ENCODE measurements at places on chromosomes 12 and 14. TPM values are rescaled to one million over a fixed set of nuclear protein-coding genes. Genes with fewer than 3 reads are reported as not detected.

GRCh38 chr14:38044710-38045109, 163.0 kb upstream of the SSTR1 start:
- DNase-seq: no peak

DNA sequence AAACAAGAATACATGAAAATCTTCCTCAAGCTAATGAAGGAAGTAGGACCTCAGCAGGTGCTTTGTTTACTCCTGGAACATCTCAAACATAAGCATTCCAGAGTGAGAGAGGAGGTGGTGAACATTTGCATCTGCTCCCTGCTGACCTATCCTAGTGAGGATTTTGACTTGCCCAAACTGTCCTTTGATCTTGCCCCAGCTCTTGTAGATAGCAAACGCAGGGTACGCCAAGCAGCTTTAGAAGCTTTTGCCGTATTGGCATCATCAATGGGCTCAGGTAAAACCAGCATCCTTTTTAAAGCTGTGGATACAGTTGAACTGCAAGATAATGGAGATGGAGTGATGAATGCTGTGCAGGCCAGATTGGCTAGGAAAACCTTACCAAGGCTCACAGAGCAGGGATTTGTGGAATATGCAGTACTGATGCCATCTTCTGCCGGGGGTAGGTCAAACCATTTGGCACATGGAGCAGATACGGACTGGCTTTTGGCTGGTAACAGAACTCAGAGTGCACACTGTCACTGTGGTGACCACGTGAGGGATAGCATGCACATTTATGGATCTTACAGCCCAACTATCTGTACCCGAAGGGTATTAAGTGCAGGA, 1.9 kb downstream of the TOGARAM1 start:
- peak; percentile 56 for DNase-seq

DNA sequence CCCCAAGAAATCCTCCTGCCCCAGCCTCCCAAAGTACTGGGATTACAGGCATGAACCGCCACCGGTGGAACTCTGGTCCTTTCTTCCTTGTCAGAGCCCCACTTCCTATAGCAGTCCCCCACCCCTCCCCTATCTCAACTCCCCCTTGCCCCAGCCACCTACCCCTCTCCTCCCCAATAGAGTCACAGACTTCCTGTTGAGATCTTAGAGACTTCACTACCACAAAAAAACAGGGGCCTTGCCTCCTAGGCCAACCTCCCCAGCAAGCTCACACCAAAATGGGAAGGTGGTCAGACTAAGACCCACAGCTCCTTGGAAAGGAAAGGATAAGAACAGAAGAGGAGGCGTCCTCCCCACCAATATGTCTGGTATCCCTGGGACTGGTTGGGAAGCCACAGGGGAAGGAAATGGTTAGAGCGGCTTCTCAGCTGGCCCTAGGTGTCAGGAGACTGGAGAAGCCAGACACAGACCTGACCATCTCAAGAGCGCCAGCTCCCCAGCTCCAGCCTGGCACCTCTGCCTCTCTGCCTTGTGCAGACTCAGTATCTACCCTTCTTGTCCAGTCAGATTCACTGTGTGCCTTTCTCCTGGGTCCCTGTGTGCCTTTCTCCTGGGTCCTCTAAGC, 8.5 kb downstream of the ITGB7 start:
- DNase-seq: no peak

Gene OR4K13
- not detected for total RNA-seq

Gene ITGA7
- 65.4 TPM for total RNA-seq

DNA sequence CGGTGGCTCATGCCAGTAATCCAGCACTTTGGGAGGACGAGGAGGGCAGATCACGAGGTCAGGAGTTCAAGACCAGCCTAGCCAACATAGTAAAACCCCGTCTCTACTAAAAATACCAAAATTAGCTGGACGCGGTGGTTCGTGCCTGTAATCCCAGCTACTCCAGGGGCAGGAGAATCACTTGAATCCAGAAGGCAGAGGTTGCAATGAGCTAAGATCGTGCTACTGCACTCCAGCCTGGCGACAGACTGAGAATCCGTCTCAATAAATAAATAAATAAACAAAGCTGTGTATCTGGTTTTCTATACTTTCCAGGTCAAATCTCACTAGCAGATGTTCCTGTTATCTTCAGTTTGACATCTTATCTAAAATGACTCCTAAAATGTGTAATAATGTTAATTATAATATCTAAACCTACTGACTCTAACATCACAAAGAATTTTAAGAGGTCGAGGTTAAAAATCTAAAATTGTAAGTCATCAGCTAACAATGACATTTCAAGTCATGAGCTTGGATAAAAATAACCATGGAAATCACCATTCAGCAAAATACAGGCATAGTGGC, 2.4 kb upstream of the SRP54 start:
- no peak for DNase-seq

DNA sequence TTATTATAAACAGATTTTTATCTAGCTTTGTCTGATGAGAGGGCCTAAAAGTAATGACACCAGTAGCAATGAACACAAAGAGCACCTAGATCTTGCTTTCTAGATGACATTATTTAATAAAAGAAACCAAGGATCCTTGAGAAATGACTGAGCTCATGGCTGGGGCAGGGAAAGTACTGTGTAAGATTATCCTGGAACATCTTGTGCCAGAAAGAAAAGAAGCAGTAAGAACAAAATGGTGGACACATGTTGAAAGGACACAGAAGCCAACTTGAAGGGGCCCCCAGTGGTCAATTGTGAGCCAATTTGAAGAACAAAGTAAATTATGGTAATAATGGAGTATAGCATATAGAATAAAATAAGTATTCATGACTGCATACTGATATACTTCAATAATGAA, 10.0 kb downstream of the IFNG-AS1 start:
- no peak for DNase-seq

- peak; percentile 43 for DNase-seq
Observed at GRCh38 chr12:91695964-91696363, 449.7 kb downstream of the BTG1 start.

Gene CNIH1
- total RNA-seq: 155 TPM

Measured in SK-MEL-5 (cell line).